ENCODE measurements at places on chromosomes 6 and 20.
A peak's percentile ranks its signal among the peaks of the same experiment; 100 is the strongest.

DNA sequence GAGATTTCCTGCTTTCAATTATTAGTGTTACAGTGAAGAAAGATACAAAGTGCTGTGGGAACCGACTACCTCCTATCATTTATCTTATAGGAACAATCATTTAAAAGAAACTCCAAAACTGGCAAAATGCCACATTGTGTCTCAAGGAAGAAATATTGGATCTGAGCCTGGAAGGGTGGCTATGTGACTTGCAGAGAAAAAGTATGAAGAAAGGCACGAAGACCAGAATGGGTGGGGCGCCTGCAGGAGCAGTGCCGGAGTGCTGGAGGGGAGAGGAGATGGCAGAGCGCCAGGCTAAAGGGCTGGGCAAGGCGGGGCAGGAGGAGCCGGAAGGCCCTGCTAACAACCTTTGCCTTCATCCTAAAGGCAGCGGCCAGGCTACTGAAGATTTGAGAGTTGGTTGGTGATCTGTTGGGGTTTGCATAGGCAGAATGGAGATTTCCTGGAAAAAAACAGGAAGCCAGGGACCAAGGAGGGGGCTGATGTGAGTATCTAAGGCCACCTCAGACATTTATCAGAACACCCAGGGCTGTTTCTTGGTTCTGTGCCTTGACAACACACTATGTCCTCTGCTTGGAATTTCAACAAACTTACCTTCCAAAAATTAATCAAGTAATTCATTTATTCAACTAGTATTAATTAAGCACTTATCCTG is 125.6 kb downstream of the MAFB start:
- peak; percentile 20 for DNase-seq

DNA sequence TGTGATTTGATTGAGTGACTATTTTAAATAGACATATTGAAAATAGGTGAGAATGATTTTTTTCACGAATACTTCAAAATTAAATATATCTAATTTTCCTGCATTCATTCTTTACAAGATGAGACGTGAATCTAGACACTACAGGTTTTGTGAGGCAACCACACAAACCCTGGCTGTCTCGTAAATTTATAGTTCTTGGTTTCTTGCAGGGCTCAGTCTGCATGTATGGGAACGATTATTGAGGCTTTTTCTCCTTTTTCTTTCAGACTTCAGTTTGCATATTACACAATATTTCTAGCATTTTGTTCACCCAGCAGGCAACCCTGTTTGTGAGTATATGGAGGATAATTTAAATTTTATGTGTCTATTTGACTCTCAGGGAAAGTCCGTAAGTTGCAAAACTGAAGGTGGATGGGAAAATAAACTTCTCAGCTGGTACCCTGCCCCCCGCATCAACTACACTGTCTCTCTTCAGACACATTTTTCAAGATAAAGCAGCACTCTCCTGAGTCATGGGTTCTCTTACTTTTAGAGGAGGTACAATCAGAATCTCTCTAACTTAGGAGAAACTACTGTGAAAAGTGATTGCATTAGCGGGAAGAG is 1349.3 kb downstream of the GRIK2 start:
- no peak for DNase-seq

- no peak for DNase-seq
Observed at GRCh38 chr20:59121714-59122565, 41.7 kb upstream of the ZNF831 start.

- no peak for DNase-seq
Observed at GRCh38 chr6:139409026-139409425, 34.6 kb upstream of the CITED2 start.

DNA sequence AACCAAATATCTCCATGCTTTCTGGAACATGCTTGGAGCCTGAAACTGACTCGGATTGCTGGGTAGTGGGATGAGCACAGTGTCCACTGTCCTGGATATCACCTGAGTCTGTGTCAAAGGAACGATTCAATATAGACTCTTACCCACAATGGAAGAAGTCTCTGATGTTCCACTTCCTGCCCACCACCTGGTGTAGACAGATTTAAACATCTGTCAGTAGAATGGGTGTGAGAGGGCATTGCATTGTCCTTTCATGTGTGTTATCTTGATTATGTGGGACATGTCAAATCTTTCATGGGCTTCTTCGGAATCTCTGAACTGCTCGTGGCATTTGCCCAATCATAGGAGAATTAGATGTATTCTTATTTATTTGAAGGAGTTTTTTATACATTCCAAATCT is 20.8 kb downstream of the ULBP3 start:
- no peak for DNase-seq

GRCh38 chr6:151440930-151441329 is 11.0 kb downstream of the RMND1 start:
- no peak for DNase-seq

DNA sequence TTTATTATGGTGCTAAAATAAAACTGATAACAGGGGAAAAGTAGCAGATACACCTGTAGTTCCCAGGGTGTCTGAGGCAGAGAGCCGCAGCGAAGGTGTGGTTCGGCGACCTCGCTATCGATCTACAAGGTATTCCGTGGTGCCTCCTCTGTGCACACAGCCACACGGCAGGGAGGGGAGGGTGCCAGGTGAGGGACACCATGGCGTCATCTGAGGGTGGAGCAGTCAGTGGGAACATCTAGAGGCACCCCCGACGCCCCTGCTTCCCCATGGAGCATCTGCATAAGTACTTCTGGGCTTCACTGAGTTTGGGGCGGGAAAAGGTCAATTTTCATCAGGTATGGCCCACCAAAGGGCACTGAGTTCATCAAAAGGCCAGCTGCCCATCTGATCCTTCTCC is 243.3 kb downstream of the TAF4 start:
- DNase-seq, result no peak

DNA sequence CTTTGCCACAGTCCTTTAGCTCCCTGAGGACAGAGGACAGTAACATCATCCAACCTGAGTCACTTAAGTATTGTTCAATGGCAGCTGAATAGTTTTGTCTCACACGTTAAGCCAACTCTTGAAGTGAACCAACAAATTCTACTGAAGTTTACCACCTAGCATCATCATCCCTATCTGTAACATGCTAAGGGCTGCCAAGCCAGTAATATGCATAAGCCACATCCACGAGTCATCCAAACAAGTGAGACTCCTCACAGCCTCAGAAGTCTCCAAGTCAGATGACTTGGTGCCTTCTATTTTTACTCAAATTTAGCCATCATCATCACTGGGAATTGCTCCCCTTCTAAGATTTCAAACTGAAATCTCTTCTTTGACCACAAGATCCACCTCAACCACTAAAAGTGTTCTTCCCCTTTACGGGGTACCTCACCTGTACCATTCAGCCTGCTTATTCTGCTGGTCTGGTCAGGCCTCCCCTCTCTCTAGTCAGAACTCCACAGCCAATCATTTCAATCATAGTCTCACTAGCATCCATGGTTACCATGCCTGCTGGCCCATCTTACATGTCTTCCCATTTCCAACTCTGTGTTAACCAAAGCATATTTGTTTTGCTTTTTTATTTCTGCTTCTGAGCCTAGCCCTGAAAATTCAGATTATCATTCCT is 73.7 kb downstream of the DTNBP1 start:
- no peak for DNase-seq

GRCh38 chr6:143967706-143968376 is 40.2 kb downstream of the PLAGL1 start:
- DNase-seq, result no peak

DNA sequence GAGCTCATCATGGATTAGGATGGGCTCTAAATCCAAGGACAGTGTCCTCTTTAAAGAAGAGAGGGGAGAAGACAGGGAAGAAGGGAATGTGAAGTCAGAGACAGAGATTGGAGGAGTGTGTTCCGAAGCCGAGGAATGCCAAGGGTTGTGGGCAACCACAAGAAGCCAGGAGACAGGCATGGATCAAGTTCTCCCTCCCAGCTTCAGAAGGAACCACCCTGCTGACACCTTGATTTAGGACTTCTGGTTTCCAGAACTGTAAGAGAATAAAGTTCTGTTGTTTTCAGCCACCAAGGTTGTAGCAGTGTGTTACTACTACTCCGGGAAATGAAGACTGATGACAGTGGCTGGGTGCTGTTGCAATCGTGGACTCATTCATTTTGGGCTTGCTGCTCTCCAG is 120.1 kb downstream of the RPS12 start:
- no peak for DNase-seq

DNA sequence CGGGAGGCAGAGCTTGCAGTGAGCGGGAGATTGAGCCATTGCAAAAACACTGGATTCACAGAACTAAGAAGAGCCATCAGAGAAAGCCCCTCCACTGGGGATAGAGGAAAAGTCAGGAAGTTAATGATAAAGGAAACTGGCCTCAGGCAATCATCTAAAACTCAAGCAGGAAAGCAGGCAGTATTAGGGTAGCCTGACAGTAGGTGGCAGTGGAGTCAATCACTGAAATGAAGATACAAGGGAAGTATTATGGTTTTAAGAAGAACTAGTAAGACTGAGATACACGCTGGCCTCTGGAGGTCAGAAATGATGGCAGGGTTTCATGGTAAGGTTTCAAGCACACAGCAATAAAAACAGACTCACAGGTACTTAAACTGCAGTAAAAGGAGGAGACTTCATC is 578.3 kb downstream of the HACE1 start:
- DNase-seq, result no peak

DNA sequence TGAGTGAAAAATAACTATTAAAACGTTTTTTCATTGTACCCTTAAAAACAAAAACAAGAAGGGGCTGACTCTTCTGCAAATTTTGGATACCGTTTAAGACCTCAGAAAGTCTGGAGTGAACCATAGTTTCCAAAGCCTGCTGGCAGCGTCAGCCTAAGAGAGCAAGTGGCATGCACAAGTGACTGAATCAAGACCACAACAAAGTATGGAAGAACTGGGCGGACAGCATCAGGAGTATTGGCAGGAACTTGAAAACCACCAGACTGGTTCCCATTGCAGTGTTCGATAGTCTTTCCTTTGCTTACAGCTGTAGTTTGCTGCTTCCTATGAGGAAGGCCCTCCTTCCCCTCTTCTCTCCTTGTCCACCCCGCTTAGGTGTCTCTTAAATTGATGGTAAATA is 33.7 kb upstream of the MYLIP start:
- DNase-seq, result no peak

DNA sequence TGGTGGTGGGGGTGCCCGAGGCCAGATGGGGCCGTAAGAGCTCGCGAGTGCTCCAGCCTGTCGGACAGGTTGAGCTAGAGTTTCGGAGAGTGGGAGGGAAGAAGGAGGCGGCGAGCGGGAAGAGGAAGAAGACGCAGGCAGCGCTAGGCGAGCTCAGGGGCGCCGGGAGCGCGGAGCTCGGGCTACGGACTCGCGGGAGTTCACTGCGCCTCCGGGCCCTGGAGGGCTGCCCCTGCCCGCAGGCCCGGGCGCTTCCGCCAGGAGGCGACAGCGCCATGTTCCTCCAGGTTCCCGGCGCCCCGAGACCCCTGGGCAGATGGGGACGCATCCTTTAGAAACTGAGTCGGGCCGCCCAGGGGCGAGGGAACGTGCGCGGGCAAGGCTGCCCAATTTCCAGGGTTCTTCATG is 984 bp downstream of the TFAP2C start:
- DNase-seq, result peak; percentile 31

DNA sequence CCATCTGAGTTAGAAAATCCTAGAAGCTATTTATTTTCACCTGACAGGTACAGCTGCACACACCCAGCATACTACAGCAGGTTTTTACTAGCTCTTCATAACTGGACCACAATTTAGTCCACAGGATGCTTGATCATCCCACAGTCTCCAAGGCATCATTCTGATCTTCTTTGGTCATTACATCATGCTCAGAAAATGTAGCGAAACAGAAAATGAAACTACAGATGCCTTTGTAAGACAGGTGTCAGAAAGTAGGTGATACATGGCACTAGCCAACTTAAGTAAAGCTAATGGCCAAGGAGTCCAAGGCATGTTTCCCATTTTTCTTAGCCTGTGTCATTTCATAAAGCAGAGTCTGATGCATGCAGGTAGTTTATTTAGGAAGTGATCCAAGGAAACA is 102.3 kb downstream of the HTR1B start:
- DNase-seq, result no peak

- no peak for DNase-seq
Observed at GRCh38 chr6:44390158-44390683, 2.7 kb downstream of the CDC5L start.

- no peak for DNase-seq
Observed at GRCh38 chr6:134997133-134997995, 47.5 kb upstream of the ALDH8A1 start.

GRCh38 chr6:126015863-126016262 is 29.5 kb downstream of the TRMT11 start:
- DNase-seq, result no peak

GRCh38 chr20:50200482-50201104 is 10.0 kb downstream of the CEBPB start:
- DNase-seq, result no peak

DNA sequence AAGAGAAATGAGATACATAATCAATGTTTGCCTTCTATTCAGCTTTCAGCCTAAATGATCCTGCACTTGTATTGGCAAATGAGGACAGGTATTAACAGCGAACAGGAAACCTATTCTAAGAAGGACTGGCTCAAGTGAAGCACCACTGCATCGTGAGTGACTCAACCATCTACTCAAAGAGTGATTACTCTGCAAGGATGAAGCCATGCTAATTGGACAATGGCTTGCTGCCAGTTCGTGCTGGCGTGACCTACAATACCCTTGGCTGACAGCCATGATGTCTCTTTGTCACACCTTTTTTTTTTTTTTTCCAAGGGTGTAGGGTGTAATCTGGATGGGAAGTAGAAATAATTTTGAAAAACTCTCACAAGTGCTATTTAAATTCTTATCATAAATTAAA is 104.9 kb downstream of the GJA10 start:
- DNase-seq, result peak; percentile 98

- DNase-seq, result no peak
Observed at GRCh38 chr20:560680-561079, 17.1 kb upstream of the CSNK2A1 start.

GRCh38 chr20:51306521-51307358 is 235.8 kb downstream of the NFATC2 start:
- DNase-seq, result peak; percentile 79

GRCh38 chr20:20217621-20218020 is 150.3 kb upstream of the INSM1 start:
- DNase-seq, result no peak

- no peak for DNase-seq
Observed at GRCh38 chr6:166826264-166826663, 130.1 kb downstream of the RNASET2 start.

GRCh38 chr6:168916576-168917211 is 337.0 kb downstream of the THBS2 start:
- DNase-seq, result no peak

- no peak for DNase-seq
Observed at GRCh38 chr6:153489479-153489878, 358.4 kb upstream of the RGS17 start.

DNA sequence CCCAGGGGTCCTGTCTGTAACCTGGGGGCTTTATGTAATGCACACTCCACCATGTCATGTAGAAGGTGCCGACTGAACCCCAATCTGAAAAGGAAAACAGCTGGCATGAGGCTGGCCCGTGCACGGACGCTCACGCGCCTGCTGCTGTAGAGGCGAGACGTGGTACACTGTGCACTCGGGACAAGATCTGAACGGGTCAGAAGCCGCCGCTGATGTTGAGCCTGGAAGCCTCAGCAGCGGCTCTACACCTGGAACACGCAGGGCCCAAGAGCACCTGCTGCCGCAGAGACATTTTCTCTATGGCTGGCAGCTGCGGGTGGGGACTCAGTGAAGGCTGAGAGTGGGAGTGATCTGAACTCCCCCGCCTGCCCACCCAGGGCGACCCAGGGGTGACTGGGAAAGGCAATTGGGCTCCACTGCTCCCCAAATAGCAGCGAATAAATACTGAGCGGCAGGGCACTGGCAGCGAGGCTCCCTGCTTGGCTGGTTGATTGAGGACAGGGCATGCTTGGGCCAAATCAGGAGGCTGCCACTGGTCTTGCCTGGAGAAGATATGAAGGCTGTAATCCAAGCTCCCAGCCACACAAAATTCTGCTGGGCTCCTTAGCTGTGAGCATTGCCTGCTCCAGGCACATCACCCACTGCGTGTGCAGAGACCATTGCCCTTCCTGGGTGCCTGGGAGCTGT is 2.5 kb upstream of the OGFR start:
- no peak for DNase-seq
